ENCODE measurements at places on chromosomes 12 and 14.

DNA sequence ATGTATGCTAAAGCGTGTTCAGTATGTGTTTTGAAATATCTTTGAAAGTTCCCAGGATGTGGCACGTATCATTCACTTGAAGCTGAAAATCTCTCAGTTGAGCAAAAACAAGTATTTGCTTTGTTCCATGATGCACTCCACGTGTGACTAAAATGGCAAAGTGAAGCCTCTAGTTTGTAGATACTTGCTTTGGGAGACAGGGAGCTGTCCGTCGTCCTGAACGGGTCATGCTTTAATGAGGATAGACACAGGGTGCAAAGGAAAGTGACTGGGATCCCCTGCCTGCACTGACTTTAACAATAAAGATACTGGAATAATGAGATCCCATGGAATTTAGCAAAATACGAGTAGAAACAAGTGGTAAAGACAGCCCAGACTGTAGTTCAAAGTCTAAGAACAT lies 991.4 kb downstream of the NRXN3 start:
- DNase-seq = peak; percentile 49

GRCh38 chr12:105738051-105738450 lies 400.7 kb downstream of the NUAK1 start:
- DNase-seq = no peak

- no peak for DNase-seq
Measured at GRCh38 chr14:34363733-34364134, 98.3 kb downstream of the SPTSSA start.

- DNase-seq = no peak
Measured at GRCh38 chr12:15520083-15520482, 197.8 kb downstream of the PTPRO start.

- no peak for DNase-seq
Measured at GRCh38 chr14:81330619-81331122, 69.5 kb downstream of the STON2 start.

DNA sequence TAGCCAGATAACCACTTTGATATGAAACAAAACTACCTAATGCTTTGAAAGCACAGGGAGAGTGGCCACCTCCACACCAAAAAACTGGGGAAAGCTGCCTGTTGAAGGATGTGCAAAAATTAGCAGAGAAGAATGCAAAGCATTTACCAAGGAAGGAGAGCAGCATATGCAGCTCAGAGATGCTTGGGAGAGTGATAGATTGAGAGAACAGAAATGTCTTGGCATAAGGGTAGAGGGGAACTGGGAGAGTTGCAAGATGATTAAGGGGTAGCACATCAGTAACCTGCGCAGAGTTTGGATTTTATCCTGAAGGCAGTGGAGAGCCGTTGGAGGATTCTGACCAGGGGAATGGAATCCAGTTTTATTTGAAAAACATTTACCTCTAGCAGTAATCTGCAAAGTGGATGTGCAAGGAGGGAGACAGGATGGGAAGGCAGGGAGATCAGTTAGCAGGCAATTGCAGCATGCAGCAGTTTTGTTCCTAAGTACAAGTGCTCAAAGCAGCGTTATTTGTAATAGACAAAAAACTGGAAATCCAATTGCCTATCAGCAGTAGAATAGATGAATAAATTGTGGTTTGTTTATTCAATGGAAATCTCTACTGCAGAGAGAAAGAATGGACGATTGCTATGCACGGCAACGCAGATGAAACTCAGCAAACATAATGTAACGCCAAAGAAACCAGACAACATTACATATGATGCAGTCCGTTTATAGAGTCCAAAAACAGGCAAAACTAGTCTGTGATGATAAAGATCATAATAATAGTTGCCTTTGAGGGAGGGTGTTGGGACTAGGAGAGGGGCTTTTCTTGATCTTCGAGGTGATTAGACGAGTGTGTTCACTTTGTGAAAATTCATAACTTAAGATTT lies 81.5 kb downstream of the BHLHE41 start:
- no peak for DNase-seq

Data from astrocyte of the spinal cord (primary cell).